ENCODE measurements at places on chromosomes 7 and 10.
A peak's percentile ranks its signal among the peaks of the same experiment; 100 is the strongest.

DNA sequence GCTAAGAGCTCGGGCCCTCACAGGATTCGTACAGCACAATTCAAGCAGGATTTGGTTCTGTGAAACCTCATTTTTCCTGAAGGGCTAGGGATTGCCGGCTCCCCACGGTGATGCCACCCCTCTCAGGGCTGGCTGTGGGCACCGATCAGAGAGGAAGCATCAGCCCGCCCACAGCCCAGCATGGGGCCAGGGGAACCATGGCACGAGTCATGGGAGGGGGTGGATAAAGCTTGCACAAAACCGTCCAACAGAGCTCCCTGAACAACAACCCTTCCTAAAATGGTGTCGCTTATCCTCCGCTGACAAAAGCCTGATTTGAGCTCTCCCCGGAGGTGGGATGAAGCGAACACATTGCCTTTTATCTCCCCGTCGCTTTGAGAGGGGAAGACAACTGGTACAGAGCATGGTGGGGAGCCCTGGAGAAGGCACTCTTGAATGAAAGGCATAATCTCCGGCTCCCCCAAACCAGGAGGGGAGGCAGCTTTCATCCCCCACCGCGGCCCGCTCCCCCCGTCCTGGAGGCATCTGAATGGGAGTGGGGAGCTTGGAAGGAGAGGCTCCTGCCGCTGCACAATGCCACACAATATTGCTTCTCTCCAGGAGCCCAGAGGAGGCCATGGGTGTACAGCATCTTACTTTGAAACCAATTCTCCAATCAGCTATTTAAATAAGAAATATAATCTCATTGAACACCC lies 144.0 kb downstream of the RPS24 start:
- DNase-seq = no peak

GRCh38 chr10:78449554-78449953 lies 415.9 kb downstream of the RPS24 start:
- DNase-seq = no peak

DNA sequence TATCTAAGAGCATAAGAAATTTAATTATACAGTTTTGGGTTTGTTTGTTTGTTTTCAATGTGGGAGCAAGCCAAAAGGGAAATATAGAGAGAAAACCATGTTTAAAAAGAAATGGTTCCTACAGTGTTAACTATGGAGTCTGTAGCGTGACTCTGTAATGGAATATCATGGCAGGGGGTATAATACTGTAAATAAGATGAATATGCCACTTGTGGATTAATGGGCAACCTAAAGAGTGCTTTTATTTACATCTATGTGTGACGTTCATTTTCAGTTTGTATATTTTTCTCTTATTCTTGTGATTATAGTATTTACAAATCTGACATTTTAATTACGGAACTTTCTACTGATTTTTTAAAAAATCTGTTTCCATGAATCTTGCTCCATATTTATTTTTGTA lies 95.9 kb downstream of the POLL start:
- DNase-seq = no peak

DNA sequence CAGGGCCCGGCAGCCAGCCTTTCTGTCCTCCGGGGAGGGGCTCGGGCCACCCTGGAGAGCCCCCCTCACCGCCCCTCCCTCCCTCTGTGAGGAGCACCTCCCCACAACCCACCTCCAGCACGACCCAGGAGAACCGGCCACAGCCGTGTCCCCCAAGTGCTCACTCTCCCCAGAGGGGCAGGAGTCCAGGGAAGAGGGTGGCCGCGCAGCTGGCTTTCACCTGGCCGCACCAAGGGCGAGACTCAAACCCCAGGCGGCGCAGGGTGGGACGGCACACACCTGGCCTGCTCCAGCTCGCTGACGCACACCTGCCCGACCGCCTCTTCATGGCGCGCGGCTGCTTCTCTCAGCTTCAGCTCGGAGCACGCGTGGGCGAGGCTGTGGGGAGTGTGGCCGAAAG lies 73.4 kb downstream of the CFAP46 start:
- no peak for DNase-seq

DNA sequence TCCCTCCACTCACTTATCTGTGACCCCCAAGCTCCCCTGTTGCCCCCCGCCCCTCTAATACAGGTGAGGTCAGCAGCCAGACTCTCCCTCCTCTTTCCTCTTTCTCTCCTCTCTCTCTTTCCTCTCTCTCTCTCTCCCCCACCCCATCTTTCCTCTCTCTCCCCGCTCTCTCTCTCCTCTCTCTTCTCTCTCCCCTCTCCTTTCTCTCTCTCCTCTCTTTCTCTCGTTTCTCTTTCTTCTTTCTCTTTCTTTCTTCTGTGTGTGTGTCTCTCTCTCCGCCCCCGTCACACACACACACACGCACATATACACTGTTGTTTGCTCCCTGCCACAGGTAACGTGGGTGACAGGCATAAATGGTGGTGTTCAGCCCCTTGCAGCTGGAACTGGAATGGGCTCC lies 37.2 kb upstream of the PSMG3 start:
- DNase-seq = no peak

DNA sequence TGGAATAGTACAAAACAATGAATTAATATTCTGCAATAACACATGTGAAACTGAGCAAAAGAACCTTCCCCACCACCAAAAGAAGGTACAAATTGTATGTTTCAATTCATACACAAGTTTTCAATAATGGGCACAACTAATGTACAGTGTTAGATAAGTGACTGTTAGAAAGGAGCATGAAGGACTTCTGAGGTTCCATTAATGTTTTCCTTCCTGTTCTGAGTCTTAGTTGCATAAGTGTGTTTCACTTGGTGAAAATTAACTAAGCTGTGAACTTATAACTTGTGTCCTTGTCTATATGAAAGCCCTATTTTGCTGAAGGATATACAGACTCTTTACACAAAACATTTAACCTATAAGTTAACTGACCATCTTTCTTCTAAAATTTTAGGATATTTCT lies 8.2 kb downstream of the GSAP start:
- no peak for DNase-seq

DNA sequence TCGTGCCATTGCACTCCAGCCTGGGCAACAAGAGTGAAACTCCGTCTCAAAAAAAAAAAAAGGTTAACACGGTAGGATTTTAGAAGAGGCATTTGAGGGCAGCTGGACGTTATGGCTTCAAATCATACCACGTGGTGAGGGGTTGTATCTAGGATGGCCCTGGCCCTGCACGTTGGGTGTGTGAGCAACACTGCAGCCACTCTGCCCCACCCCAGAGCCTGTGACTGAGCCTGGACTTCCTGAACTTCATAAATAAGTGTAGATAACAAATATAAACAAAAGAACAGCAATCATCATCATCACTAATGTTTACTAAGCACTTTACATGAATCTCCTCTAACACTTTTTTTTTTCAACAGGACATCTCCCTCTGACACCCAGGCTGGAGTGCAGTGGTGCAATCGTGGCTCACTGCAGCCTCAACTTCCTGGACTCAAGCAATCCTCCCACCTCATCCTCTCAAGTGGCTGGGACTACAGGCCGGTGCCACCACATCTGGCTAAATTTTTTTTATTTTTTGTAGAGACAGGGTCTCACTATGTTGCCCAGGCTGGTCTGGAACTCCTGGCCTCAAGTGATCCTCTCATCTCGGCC lies 169.5 kb upstream of the FRMD4A start:
- DNase-seq = peak; percentile 27

- peak; percentile 46 for DNase-seq
Observed at GRCh38 chr7:37448011-37448635, 541 bp downstream of the ELMO1 start.

DNA sequence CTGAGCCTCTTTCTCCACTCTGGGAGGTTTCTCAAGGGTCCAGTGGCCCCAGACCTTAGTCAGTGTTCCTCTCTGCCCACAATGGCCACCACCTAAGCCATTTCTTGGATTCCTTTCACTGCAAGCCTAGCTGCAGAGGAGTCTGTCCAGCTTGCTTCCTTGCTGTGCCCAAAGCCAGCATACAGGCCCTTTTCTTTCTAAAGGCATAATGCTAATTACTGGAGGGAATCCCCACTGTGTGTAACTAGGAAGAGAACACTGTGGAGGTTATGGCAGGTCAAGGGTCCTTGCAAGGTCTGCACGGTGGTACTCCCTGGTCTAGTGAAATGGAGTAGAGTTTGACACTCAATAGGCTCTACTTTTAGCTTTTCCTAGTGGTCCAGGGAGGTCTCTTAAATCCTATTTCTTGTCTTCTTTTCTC lies 70.4 kb upstream of the CC2D2B start:
- DNase-seq = no peak

- peak; percentile 74 for DNase-seq
Observed at GRCh38 chr7:81956520-81956919, 186.7 kb upstream of the HGF start.

GRCh38 chr7:112994656-112995055 lies 92.0 kb downstream of the GPR85 start:
- no peak for DNase-seq

GRCh38 chr10:69455006-69455763 lies 3.9 kb downstream of the TSPAN15 start:
- no peak for DNase-seq

GRCh38 chr10:58918887-58919286 lies 257.6 kb upstream of the PHYHIPL start:
- no peak for DNase-seq

DNA sequence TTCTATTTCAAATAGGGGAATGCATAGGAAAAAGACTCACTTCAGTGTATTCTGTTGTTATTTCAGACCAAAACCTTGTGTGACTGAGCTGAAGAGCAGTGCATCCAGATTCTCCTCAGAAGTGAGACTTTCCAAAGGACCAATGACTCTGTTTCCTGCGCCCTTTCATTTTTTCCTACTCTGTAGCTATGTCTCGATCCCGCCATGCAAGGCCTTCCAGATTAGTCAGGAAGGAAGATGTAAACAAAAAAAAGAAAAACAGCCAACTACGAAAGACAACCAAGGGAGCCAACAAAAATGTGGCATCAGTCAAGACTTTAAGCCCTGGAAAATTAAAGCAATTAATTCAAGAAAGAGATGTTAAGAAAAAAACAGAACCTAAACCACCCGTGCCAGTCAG lies 12.0 kb downstream of the TET1 start:
- DNase-seq = no peak

GRCh38 chr7:85186083-85186520 lies 754 bp downstream of the SEMA3D start:
- peak; percentile 16 for DNase-seq
